ENCODE measurements at places on chromosomes 5 and 9.
A peak's percentile ranks its signal among the peaks of the same experiment; 100 is the strongest.

DNA sequence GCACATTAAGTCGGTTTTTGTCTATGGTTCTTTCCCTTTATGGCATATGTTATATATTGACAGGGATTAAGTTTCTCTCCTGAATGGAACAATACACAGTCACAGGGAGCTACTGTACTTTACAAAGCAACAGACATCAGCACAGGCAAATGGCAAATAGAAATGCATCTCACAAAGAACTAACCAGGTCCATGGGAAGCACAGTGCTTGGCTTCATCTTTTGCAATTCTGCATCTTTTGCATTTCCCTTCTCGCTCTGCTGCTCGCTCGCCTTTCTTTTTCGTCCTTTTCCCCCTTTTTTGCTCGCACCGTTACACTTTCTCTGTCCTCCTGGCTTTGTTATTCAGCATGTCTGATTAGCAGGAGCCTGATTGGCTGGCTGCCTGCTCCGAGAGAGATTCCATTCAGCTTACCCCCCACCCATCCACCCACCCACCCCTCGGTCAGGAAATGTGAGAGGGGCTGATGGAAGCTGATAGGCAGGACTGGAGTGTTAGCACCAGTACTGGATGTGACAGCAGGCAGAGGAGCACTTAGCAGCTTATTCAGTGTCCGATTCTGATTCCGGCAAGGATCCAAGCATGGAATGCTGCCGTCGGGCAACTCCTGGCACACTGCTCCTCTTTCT lies at the start of gene ADAMTSL1:
Gene ADAMTSL1, plus strand, starts transcription at position 502 of the 628 bp plus-strand sequence. Its CDS starts 80 bp downstream, at position 582.
- no peak for DNase-seq

- DNase-seq, result no peak
These were observed 26.2 kb upstream of the GLRX start for GRCh38 chr5:95848701-95849100.

- no peak for DNase-seq
These were observed 473.1 kb downstream of the DIRAS2 start for GRCh38 chr9:90169490-90169889.

- peak; percentile 4 for DNase-seq
These were observed 657 bp downstream of the MTRR start for GRCh38 chr5:7869474-7870136.

- no peak for DNase-seq
These were observed 491.0 kb upstream of the CLINT1 start for GRCh38 chr5:158349987-158350386.

GRCh38 chr9:93891549-93892310 lies 63.4 kb downstream of the BARX1 start:
- no peak for DNase-seq

DNA sequence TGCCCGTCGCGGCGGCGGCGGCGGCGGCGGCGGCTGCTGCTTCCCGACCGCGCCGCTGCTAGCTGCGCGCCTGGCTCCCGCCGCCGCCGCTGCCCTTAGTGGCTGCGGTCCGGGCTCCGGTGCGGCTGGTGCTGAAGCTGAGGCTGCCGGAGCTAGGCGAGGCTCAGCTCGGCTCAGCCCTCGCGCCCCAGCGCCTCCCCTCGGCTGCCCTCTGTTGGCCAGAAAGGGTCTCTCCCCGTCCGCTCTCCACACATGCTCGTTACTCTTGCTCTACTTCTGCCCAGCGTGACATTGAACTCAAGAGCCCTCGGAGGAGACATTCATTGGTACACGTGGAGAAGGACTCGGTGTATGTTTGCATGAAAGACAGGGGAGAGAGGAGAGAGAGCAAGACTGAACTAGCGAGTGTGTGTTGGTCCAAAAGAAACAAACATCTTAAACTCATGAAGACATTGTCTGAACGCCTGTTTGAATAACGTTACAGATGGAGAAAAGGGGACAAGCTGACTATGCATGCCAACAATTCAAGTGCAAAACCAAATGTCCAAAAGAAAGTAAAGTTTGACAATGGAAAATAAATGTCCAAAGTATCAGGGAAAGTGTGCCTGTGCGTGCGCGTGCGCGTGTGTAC lies at the start of gene HCN1:
Gene HCN1, minus strand, starts transcription at position 175 of the 631 bp plus-strand sequence.
- no peak for DNase-seq

DNA sequence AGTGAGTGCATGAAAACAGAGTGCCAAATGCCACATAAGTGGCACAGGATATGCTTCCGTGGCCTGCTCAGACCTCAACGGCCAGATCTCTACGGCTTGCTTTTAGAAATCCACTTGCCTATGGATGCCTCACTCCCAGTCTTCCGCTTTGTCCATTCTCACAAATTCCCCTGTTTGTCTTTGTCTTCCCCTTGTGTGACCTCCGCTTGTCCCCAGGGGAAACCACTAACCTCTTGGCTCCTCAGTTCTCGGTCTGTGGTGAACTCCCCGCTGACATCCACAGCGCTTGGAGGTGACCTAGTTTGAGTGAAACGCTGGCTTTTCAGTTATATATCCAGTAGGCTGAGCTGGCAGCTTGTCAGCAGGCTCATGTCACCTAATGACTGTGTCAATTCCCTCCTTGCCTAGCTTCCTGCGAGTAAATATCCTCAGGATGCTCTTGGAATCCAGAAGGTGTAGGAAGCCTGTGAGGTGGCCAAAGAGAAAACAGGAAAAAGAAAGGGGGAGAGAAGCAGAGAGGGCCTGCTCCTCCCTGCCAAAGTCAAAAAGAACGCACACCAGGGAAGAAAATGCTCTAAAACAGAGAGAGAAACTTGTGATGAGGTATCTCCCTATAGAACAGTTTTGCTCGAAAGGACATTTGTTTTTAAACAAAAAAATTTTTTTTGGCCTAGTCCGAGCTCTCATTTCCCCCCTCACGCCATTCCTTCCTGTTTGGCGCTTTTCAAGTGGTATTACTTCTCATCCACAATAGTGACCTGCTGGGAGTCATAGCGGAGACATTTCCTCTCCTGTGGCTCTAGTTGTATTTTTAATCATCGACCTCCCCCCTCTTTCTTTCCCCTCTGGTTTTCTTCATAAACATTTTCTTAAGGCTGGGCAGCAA lies 101.6 kb upstream of the SPRY4 start:
- peak; percentile 25 for DNase-seq

- no peak for DNase-seq
These were observed 36.6 kb downstream of the TTLL11 start for GRCh38 chr9:122056484-122056883.

GRCh38 chr5:142325725-142326479 lies 1.1 kb upstream of the SPRY4 start:
- peak; percentile 14 for DNase-seq

DNA sequence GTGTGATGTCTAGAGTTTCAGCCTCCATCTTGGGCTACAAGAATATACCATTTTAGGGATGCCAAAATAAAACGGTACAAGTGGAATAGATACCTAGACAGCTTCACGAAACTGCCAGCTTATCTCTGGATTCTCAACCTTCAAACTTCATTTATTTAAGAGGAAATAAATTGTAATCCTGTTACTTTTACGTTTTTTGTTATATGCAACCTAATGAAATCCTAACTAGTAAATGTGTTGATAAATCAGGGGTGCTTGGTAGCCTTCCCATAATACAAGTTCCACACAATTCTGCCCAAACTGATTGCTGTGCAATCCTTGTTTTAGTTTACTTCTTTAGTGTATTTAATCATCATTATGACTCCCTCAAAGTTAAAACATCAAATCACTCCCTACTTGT lies 75.5 kb downstream of the SSBP2 start:
- DNase-seq, result no peak

GRCh38 chr9:117860849-117861248 lies 156.6 kb downstream of the TLR4 start:
- DNase-seq, result no peak

DNA sequence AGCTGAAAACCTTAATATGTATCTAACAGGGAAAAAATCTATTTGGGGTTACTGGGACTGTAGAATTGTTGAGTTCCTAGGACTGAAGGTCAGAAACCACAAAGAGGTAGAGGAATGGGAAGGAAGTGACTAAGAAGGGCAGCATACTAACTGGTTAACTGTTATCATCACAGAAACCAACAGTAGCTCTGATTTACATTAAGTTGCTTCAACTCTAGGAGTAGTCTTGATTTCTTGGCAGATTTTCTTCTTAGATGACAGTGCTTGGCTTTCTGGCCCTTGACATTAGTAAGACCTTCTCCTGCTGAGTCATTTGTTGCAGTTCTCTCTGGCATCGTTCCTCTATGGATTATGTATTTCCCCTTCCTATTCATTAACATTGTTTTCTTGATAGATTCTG lies 116.1 kb upstream of the RASA1 start:
- no peak for DNase-seq

- no peak for DNase-seq
These were observed 45.9 kb downstream of the TEK start for GRCh38 chr9:27154908-27155307.

GRCh38 chr9:73118286-73118685 lies 33.4 kb upstream of the ANXA1 start:
- DNase-seq, result no peak

DNA sequence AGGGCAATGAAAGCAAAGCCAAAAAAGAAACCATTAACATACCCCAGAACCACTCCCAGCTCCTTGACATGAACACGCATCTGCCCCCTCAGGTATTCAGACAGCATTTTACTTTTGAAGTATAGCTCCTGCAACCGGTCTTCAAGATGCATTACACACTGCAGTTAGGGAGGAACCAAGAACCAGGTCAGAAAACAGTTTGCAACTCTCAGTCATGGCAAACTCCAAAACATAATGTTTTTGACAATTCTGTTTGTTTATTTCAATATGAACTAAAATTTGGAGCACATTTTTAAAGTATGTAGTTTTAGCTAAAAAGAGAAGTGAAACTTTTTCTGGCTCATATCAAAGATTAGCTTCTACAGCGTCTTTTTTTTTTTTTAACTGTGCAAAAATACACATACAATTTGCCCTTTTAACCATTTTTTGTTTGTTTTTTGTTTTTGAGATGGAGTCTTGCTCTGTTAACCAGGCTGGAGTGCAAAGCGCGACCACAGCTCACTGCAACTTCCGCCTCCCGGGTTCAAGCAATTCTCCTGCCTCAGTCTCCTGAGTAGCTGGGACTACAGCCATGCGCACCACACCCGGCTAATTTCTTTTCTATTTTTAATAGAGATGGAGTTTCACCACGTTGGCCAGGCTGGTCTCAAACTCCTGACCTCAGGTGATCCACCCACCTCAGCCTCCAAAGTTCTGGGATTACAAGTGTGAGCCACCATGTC lies 12.2 kb upstream of the RAPGEF6 start:
- no peak for DNase-seq

DNA sequence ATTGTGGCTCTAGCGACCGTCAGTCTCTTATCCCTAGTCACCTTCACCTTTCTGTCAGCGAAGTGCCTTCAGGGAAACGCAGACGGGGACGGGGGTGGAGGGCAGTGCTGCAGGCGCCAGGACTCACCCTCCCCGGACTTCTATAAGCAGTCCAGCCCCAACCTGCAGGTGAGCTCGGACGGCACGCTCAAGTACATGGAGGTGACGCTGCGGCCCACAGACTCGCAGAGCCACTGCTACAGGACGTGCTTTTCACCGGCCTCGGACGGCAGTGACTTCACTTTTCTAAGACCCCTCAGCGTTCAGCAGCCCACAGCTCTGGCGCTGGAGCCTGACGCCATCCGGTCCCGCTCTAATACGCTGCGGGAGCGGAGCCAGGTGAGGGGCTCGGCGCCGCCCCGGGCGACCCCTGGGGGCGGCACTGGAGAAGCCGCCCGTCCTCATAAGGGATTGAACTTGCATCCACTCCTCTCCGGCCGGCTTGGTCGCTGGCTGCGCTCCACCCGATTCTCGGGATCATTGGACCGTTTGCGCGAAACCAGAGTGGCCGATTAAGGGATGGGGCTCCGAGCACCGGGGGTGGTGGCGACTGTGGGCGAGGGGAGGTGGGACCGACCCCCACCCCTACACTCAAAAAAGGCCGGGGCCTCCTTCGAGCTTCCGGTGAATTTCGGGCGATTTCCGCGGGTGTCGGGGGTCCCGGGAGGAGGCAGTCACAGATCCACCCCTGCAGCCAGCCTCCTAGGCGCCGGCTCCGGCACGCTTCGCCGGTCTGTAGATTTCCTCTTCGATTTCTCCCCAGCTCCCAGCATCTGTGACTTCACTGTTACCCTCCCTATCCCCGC lies 2.7 kb downstream of the PCDHGC5 start:
- no peak for DNase-seq

DNA sequence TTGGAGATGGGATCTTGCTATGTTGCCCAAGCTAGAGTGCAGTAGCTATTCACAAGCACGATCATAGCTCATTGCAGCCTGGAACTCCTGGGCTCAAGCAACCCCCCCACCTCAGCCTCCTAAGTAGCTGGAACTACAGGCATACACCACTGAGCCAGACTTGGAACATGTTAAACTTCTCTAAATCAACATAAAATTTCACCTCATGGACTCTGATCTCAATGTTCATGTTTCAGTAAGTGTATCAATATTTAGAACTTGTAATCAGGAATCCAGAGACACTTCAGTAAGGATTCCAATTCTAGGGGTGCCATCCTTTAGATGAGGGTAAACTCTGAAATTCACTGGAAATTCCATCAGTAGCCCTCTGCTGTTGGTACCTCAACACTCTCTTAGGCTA lies 6.8 kb downstream of the GNE start:
- DNase-seq, result no peak

GRCh38 chr5:98934546-98934945 lies 5.7 kb upstream of the CHD1 start:
- no peak for DNase-seq

DNA sequence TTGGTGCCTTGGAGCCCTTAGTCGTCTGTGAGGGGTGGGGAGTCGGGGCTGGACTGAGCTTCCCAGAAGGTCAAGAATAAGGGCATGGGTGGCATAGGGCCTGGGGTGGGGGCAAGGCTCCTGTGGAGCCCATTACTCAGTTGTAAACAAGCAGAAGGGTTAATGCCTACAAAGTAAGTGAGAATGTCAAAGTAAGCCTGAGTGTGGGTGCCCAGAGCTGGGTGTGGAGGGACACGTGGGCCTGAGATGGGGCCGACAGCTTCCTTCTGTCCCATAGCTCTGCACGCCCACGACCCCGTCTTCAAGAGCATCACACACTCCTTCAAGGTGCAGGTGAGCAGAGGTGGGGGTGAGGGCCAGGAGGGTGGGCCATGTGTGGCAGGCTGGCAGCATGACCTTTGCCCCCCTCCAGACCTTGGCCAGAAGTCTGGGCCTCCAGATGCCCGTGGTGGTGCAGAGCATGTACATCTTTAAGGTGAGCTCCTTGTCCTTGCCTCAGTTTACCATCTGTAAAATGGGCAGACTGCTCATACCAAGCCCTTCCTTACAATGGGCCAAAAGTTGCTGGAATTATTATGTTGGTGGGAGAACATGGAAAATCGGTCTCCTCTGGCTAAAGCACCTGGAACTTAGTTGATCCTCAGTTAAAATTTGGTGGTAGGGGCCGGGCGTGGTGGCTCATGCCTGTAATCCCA lies 11.1 kb downstream of the DOLK start:
- DNase-seq, result no peak

GRCh38 chr9:88824711-88825110 lies 166.6 kb upstream of the S1PR3 start:
- no peak for DNase-seq

GRCh38 chr5:27392716-27393115 lies 354.3 kb upstream of the CDH9 start:
- DNase-seq, result no peak

- no peak for DNase-seq
These were observed 20.0 kb upstream of the SCGB3A1 start for GRCh38 chr5:180611140-180611850.
